Fibroblast of gingiva (primary cell): ENCODE measurements at places on chromosomes 1 and 21.

- DNase-seq, result no peak
Observed at GRCh38 chr1:227242811-227243682, 75.2 kb downstream of the CDC42BPA start.

DNA sequence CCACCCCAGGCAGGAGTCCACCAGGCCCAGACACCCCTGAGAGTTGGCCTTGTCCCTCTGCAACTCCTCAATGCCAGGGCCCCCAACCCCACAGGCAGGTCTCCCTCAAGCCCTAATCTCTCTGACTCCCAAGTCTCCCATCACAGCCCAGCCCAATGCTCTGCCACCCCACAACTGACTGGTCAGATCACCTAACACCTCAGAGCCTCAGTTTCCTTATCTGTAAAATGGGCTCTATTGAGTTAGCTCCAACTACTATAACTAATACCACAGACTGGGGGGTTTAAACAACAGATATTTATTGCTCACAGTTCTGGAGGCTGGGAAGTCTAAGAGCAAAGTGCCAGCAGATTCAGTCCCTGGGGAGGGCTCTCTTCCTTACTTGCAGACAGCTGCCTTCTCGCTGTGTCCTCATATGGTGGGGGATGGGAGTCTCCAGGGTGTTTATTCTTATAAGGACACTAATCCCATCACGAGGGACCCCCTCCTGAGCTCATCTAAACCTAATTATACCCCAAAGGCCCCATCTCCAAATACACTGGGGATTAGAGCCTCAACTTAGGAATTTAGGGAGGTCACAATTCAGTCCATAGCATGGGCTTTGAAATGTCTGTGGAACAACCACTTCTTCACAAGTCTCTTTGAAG lies 34.9 kb upstream of the ZC3H12A start:
- no peak for DNase-seq

DNA sequence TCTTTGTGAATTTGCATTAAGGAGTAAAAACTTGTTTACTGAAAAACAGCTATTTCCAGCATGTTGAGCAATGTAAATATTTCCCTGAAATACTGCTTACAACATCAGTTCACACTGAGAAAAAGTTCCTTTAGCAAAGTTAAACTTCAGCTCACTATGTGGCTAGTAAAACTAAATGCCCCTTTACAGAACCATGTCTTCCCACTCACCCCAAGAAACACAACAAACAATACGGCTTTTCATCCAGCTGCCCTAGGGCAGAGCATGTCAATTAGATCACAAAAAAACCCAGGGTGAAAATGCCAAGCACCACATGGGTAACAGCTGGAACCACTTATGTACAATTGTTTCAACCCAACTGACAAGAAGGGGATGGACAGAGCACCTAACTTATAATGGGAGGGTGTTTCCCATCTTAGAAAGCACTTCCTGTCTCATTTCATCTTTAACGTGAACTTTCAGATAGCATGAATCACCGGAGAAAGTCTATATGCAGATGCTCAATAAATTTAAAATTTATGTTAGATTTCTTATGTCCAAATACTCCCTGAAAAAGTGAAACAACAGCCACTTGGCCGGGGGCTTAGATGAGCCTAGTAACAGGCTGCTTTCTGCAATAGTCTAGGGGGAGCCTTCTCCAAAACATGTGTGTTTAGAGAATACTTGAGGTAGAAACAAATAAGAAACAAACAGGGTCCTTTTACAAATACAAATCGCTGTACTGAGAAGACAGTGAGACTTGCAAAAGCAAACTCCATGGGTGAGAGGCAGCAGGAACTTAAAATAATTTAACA lies 6.6 kb downstream of the NID1 start:
- DNase-seq, result peak; percentile 79

DNA sequence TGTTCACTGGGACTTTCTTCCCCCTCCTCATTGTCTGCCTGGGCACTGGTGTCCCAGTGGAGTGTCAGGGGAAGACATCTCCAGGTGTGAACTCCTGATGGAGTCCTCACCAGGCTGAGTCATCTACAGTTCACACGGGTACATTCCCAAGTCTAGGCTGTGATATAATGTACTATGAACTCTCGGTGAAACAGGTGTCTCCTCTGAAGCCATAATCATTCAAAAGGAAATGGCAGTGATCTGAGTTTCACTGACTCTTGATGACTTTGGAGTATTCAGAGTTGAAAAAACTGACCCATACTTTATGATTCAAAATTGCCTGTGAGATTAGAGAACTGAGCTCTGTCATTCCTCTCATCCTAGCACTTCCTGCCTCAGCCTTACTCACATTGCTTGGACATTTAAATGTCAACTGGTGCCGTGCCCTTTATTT lies 9.1 kb downstream of the LAMC2 start:
- no peak for DNase-seq

DNA sequence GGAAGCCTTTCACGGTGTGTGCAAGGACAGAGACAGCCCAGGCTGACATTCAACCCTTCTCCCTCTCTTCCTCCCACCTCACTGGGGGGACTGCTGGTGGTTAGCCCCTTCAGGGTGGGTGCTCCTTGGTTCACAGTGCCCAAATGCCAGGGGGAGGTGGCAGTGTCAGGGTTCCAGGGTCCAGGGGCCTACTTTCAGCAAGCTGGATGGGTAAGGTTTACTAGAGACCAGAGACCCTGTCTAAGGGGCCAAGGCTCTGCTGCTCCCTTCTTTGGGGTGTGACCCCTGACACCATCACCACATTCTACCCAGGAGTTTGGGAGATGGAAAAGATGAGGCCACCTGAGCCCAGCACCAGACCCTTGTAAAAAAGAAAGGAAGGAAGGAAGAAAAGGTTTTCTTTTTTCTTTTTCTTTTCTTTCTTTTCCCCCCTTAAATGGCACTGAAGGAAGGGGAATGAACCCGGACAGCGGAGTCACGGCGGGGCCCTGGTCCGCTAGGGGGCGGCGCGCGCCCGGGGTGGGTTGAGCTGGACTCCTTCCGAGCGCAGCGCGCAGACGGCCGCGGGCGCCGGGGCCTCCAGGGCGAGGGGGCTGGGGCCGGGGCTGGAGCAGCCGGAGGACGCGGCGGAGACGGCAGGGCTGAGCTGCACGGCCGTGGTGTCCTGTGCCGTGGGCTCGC lies 18.8 kb downstream of the KNCN start:
- DNase-seq, result peak; percentile 49

DNA sequence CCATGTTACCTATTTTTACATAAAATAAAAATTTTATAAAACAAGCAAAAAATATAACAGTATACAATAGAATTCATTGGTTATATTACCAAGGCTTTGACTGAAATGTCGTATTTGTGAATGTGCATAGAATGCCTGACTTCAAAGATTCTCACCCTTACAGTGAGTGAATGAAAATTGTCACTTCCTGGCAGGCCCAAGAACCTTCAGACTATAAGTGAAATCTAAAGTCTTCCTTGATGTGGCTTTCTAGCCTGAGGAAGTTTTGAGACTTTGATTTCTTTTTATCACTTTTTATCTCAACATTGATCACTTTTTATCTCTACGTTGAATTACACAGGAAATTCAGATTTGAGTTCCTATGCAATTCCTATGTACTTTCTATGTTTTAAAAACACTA lies 104.7 kb upstream of the KIAA0040 start:
- DNase-seq, result no peak

DNA sequence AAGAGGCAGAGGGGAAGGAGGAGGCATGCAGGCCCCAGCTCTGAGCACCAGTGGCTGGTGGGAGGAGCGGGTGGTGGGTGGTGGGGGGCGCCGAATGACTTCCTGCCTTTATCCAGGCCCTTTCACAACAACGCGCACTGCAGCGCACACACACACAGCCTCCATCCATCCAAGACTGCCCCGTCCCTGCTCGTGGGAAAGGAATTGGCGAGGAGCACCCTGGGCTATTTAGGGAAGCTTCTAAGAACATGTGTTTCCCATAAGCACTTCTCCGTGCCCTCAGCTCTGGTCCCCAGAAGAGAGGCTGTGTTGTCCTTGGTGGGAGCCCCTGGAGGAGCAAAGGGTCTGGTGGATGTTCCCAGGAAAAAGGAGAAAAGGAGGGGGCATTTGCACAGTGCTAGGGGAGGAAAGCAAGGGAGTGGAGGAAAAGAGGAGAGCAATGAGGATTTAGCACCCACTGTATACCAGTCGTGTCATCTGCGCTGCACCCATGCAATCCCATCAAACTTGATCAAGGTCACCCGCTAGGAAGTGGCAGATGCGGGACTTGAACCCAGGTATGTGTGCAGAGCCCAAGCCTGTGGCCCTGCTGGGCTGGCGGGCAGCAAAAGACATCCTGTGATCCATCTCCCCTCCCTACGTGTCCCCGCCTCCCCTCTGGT lies 28.1 kb downstream of the EPHA2 start:
- peak; percentile 25 for DNase-seq
